ENCODE measurements at places on chromosomes 13 and 19.

GRCh38 chr19:31560086-31561060, 211.1 kb upstream of the TSHZ3 start:
- no peak for DNase-seq

DNA sequence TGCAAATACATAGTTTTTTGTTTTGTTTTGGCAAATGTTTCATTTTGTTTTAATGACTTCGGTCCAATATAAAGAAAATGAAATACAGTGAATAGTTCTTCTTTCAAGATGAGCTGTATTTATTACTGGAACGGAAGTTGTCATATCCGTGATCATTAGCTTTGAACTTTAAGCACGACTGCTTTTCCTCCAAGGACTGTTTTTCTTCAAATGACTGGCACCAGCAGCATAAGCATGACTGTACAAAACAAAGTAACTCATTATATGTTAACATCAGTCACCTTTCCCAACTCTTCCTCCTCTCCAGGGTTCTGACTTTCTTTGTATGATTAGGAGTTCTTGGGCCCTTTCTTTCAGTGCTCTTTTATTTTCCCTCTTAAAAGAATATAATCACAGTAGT, 20.5 kb downstream of the EDNRB start:
- DNase-seq: no peak

DNA sequence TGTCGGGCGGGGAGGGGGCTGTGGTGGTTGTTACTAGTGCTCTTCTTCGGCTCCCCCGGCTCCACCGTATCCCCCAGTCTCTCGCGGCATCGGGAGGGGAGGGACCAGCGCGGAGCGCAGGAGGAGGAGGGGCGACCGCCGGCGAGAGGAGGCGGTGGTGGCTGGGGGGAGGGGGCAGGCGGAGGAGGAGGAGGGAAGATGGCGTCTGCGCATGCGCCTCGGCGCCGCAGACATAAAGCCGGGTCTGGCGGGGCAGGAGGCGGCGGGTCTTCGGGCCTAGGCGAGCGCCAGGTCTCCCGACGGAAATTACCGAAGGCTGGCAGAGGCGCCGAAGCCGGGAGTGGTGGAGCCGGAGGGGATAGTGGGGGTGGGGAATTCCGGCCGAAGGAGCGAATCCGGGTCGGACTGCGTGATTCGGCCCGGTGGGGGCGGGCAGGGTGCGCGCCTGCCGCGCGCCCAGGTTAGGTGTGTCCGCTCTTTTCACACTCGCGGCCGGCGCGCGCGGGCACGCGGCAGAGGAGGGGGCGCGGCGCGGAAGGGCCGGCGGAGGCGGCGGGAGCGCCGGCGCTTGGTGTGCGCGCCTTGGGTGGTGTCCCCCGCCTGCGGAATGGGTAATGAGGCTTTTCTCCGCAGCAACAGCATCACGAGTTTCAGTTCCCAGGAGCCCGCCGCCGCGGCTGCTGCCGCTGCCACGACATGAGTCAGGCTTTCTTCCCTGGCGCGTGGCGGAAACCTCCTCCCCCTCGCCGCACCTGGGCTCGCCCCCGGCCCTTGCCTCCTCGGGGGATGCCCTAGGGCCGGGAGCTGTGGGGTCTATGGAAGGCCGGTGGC, 1.3 kb upstream of the TSC22D1 start:
- DNase-seq: peak; percentile 95

DNA sequence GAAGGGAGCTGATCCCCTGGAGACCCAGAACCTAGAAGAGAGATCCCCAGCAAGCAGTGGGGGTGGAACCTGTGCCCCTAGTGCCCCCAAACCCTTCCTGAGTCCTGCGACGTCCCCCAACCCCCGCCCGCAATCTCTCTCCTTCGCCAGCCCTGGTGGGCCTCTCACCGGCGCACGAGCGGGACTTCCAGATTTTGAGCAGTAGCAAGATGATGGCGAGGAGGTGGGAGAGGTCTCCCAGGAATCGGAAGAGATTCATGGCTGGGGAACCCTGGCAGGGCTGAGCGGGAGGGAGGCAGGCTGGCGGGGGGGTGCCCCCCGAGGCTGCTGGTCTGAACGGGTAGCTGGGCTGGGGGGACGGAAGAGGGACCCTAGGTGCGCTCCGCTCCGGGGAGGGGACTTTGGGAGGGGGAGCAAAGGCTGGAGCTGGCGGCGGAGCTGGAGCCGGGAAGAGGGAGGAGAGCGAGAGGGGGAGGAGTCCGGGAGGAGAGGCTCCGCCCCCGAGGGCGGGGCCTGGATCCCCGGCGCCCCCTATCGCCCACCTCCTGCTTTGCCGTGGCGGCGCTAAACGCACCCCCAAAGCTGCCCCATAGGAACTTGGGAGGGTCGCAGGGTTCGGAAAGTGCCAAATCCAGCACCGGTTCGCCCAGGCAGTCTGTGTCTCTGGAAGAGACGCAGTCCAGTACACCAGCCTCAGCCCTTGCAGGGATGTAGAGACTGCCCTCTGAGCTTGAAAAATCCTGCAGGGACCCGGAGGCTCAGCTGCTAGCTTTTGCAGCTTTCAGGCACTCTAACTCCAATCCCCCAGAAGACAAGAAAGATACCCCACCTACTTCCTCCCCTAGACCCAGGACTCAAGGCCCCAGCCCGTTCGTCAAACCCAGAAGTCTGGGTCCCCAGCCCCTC, at the start of gene KDELR1:
Gene KDELR1 (minus strand): TSS at position 452 of the 906 bp plus-strand sequence. CDS start 193 bp downstream, at position 259.
- peak; percentile 54 for DNase-seq

GRCh38 chr19:46984077-46985010, 35.3 kb upstream of the NPAS1 start:
- no peak for DNase-seq

DNA sequence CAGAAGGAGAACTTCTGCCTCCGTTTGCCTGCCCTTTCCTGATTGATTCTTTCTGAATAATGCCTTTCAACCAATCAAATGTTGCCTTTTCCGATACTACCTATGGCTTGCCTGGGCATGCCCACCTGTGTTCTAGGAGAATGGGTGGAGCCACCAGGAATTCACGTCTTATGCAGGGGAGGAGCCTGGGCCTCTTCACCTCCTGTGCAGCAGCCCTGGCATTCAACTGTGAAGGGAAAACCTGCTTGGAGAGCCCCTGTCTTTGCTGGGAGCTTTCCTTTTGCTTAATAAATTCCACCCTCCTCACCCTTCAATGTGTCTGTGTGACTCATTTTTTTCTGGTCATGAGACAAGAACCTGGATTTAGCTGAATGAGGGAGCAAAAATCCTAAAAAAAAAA, 730.7 kb downstream of the UQCRFS1 start:
- DNase-seq: no peak
